ENCODE measurements at places on chromosomes 5 and 9.

DNA sequence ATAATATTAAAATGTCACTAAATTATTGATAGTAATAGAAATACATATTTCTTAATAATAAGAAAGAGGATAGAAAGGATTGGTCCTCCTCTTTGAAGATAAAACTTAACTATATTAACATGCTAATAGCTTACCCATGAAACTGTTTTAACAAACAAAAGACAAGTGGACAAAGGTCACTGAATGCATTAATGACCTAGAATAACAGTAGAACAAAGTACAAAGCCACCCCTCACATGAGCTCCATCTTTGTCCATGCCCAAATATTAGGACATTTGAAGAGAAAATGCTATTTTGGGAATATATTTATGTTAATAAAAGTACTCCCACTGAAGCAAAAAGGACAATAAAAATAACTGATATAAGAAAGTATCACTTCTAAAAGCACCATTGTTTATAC lies 34.1 kb upstream of the SLC22A5 start:
- no peak for DNase-seq

GRCh38 chr9:21102305-21102704 lies 24.6 kb upstream of the IFNB1 start:
- DNase-seq, result no peak

- no peak for DNase-seq
Measured at GRCh38 chr9:87880683-87881082, 2.0 kb upstream of the SPATA31E1 start.

DNA sequence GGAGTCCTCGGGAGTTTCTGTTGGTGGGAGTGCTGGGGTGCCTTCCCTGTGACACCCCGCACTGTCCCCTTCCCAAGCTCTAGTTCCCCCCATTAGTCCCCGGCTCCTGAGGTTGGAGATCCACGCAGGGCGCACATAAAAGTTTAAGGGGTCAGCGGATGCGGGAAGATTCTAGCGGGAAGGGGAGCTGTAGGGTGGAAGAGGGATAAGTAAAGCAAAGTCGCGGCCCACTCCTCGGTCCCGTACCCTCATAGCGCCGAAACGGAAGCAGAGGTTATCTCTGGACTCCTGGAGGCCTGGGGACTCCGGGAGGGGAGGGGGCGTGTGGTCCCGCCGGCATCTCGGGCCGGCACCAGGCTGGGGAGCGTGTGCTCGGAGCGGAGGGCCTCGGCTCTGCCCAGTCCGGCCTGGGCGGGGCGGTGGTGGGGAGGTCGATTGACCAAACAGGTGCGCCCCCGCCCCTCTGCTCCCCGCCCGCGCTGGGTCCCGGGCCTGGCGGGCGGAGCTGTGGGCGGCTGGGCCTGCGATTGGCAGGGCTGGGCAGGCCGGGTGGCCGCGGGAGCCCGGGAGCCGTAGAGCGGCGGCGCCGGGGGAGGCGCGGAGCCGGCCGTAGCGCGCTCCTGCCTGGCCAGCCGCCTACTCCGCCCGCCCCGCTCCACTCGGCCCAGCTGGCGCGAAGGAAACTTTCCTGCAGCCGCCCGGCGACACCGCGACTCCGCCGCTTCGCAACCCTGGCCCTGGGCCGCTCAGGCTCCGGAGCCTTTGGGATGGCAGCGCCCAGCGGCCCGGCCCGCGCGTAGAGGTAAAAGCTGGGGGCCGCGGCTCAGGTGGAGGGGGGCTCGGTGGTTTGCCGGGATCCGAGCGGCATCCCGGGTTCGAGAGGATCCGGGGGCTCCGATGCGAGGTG lies 52.2 kb upstream of the DAB2IP start:
- DNase-seq, result no peak

DNA sequence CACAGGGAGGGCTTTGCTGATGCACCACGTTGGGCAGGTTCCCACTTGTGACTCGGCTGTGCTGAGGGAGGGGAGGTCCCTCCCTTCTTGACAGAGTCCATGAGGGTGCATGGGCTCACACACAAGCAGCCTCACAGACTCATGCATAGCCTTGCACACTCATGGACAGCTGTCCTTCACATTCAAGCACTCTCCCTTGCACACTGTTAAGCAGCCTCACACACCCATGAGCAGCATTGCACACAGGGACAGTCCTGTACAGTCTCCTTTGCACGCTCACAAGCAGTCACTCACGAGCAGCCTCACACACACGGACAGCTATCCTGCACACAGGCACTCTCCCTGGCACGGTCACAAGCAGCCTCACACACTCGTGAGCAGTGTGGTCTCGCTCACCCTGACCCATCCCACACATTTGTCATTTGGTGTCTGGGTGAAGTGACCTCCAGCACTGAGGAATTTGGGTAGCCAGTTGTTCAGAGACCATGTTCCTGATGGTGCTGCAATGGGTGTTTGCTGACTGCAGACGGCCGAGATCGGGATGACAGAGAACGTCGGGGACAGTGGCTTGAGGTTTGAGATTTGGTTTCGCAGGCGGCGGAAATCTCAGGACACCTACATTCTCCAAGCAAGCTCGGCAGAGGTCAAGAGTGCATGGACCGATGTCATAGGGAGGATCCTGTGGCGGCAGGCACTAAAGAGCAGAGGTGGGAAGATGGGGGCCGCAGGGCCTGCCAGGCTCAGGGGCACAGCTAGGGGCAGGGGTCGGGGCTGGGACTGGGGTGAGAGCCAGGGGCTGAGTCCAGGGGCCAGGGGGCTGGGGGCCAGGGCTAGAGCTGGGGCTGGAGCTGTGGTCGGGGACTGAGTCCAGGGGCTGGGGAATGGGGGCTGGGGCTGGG lies 17.7 kb upstream of the LRRC14B start:
- no peak for DNase-seq

GRCh38 chr5:122845229-122846050 lies at the start of gene SNX24:
Gene SNX24 (plus strand): TSS chr5:122845613. CDS start chr5:122845634, 21 bp downstream.
- DNase-seq, result no peak

DNA sequence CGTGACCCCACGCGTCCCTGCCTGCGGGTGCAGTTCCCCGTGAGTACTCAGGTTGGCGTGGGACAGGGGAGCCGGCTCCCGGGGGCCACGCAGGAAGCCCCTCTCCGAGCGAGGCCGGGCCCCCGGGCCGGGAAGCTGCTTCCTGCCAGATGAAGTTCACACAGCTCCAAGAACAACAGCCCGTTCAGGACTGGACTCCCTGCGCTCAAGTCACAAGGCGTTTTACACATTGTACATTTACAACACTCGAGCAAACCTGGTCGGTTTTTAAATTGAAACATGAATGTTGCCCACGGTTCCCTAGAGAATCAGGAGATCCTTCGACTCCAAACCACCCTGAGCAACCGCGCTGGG lies 22.4 kb downstream of the SLC9A3 start:
- DNase-seq, result no peak

- DNase-seq, result no peak
Measured at GRCh38 chr9:132683873-132684272, 13.6 kb downstream of the GTF3C4 start.

All from NCI-H1417 treated with DMSO at 0.1 percent for 48 hours (cell line).